IMR-90 (cell line): ENCODE measurements at places on chromosomes 11 and 22. TPM values are rescaled to one million over a fixed set of nuclear protein-coding genes. Genes with fewer than 3 reads are reported as not detected.

The CNIH2 gene
- 0.54 and 0.83 TPM in 2 replicates for total RNA-seq

DNA sequence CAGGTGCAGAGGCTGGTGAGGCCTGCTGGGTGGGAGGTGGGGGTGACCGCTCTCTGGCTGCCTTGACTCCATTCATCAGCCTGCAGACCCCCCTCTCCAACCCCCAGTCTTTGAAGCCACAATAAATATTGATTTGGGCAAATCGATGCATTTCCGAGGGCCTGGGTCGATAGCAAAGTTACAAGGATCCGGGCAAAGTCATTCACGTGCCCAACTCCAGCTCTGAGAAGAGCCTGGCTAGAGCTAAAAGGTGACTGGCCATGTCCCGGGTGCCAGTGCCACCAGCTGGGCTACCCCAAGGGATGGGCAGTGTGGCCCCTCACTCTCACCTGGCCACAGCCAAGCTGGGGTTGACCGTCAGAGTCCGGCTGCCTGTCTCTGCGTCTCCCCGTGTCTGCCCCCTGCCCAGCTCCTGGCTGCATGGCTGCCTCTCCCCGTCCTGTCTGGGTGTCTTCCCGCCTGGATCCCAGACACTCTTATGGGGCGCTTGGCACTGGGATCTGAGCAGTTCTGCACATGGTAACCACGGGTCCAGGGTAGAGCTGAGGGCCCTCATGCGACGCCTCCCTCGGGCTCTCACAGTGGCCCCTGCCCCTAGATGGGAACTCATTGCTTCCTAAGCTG is 46.7 kb upstream of the CCDC188 start:
- no peaks in the 10 kb centered on the region for H3K4me1 ChIP-seq
- no peak for DNase-seq
- no peaks in the 10 kb centered on the region for H3K36me3 ChIP-seq
- H3K27ac ChIP-seq, result no peak overlapping the region

DNA sequence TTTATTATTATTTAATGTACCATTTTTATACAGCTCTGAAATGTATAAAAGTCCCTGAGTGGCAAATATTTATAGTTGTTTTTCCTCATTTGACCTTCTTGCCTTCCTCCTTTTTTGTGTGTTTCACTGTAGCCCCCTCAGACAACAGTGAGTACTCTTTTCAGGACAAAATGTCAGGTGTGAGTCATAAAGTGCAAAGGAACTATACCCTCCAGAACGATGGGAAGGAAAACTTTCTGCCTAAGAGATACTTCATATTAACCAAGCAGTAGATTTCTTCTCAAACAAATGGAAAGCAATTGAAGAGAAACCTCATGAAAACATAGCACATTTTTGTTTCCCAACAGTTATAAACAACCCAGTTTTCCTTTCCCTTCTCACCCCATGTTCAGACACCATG is 16.1 kb upstream of the MS4A7 start:
- DNase-seq, result no peak
- H3K36me3 ChIP-seq, result no peaks in the 10 kb centered on the region
- H3K27me3 ChIP-seq, result no peaks in the 10 kb centered on the region

DNA sequence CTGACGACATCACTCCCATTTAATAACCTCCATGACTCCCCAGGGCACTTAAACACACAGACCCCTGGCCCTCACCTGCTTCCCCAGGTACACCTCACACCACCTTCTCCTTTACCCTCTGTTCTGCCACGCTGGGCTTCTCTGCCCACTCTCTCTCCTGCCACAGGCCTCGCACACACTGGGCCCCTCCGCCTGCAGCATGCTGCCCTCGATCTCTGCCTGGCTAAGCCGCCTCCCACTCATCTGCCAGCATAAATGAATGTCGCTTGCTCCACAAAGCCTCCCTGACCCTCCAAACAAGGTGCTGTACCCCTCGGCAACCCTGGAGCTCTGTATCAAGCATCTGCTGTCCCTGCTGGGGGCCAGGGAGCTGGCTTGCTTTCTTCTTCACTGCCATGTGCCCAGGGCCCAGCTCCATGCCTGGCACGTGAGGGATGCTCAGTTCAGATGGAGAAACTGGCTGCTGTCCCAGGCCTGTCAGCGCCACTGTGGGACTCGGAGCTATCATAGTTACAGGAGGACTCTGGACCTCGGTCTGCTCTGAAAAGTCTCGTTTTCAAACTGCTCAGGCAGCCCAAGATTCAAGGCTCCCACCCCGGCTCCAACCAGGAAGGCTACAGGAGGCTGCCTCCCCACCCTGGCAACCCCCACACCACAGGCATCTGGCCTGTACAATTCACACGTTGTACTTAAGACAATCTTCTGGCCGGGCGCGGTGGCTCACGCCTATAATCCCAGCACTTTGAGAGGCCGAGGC is 11.9 kb downstream of the TTLL1 start:
- H3K4me3 ChIP-seq, result no peak overlapping the region
- H3K4me1 ChIP-seq, result no peaks in the 10 kb centered on the region
- no peak for DNase-seq

DNA sequence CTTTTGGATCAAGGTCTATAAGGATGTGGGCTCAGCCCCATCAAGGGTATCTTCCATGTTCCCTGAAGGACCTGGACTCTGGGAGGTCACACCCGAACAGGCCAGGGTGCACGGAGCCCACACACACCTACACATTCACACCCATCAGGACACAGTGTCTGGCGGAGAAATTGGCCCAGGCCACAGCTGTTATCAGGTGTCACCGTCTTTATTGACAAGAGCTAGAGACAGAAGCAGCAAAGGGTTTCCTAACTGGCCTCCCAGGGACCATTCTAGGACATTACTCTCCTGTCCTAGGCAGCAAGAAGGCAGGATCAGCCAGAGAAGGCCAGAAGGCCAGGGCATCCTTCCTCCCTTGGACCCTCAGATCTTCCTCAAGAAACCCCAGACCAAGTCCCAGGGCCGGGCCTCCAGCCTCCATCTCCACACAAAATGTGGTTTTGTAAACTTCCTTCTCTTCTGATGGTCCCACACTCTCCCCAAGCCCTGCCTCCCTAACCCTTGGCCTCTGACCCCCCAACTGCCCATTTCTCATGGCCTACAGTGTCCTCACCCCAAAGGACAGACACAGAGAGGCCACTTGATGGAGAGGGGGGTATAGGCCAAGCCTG is 8.1 kb downstream of the SSTR3 start:
- no peaks in the 10 kb centered on the region for H3K36me3 ChIP-seq
- H3K27ac ChIP-seq, result no peak overlapping the region
- H3K4me1 ChIP-seq, result peaks cover 3% of the 10 kb centered on the region
- peaks cover 10% of the 10 kb centered on the region; the same call in 1 of the 2 replicates for H3K27me3 ChIP-seq

GRCh38 chr22:31618471-31619176 is 43.4 kb downstream of the PISD start:
- H3K4me1 ChIP-seq, result peaks cover 2% of the 10 kb centered on the region; the same call in 1 of the 2 replicates
- no peaks in the 10 kb centered on the region for H3K27me3 ChIP-seq
- no peak overlapping the region for H3K27ac ChIP-seq
- H3K36me3 ChIP-seq, result peaks cover 57% of the 10 kb centered on the region
- no peak for DNase-seq
- no peak overlapping the region for H3K4me3 ChIP-seq

DNA sequence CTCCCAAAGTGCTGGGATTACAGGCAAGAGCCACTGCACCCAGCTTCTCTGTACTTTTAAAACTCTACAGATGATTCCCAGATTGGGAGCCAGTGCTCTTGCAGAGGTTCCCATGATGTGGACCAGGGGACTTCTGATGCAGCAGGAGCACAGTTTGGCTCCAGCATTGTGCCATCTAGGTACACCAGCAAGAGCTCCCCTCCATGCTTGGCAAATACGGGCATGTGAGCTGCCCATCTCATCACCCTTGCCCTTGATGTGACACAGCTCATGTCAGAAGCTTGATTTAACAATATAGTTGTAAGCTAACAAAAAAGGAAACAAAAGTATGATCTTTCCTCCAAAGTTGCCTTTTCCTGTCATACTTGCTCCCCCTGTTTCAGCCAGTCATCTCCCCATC is 28.7 kb downstream of the SNU13 start:
- H3K27me3 ChIP-seq, result no peaks in the 10 kb centered on the region
- H3K4me3 ChIP-seq, result no peak overlapping the region
- H3K36me3 ChIP-seq, result peaks cover 48% of the 10 kb centered on the region
- H3K4me1 ChIP-seq, result 0 out of 2 replicates have a peak, but pooled peaks cover 1% of the 10 kb centered on the region
- DNase-seq, result no peak

DNA sequence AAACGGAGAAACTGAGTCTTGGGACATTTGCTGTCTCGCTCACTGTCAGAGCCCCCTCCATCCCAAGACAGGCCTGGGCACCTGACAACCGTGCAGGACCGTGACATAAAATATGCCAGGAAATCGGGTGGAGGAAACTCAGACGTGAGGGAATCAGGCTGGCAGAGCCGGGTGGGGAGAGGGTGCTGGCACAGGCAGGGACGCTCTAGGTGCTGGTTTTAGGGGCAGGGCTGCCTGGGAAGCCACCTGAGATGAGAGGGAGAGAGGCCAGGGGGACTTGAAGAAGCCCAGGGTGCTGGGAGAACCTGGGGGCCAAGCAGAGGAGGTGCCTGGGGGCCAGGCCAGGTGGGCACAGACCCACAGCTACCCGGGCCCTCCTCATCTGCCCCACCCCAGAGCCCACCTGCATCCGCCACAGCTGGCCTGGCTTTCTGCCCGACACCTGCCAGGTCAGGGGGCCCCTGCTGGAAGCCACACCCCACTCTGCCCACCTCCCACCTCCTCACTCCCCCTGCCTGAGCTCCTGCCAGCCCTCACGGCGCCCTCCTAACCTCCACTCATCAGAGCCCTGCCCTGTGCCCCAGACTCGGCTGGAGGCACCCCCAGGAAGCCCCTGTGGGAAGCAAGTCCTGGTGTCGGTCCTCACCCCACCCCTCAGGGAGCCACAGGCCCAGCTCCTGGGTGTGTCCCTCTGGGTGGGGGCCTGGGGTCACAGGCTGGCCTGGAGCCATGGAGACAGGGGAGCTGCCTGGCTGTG is 27.3 kb upstream of the MUC5AC start:
- H3K4me1 ChIP-seq, result no peaks in the 10 kb centered on the region
- no peak overlapping the region for H3K27ac ChIP-seq
- DNase-seq, result no peak
- no peaks in the 10 kb centered on the region for H3K36me3 ChIP-seq

DNA sequence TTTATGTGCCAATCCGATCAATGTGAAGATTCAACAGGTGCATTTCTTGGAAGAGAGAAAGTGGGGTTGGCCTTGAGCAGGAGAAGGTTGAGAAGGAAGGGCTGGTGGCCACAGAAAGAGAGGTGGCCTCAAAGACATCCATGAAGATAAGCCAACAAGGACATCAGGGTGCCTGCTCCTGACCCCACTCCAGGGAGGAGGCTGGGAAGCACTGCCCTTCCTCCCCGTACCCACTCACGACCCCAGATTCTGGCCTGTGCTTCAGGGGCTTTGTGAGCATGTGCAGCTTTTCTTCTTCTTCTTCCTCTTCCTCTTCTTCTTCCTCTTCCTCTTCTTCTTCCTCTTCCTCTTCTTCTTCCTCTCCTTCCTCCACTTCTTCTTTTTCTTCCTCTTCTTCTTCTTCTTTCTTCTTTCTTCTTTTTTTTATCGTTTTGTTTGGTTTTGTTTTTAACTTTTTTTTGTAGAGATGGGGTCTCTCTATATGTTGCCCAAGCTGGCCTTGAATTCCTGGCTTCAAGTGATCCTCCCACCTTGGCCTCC is 30.3 kb downstream of the DKK3 start:
- DNase-seq, result no peak
- H3K4me1 ChIP-seq, result peaks cover 62% of the 10 kb centered on the region
- H3K36me3 ChIP-seq, result peaks cover 13% of the 10 kb centered on the region

- peaks cover 19% of the 10 kb centered on the region for H3K4me1 ChIP-seq
- H3K4me3 ChIP-seq, result no peak overlapping the region
- DNase-seq, result peak; percentile 70
- H3K27me3 ChIP-seq, result no peaks in the 10 kb centered on the region
These were observed 45.7 kb downstream of the DBX1 start for GRCh38 chr11:20114588-20114987.
